Dermis microvascular lymphatic vessel endothelial cell (primary cell): ENCODE measurements at places on chromosomes 2 and 18. TPM values are rescaled to one million over a fixed set of nuclear protein-coding genes. Genes with fewer than 3 reads are reported as not detected.

Gene PROKR1
- under 0.01 TPM in 2 replicates for total RNA-seq

Gene FKBP7
- total RNA-seq = 16.0 and 17.3 TPM in 2 replicates

Gene SPDYA
- total RNA-seq = 0.13 and 0.26 TPM in 2 replicates

Gene SLC5A6
- 19.5 and 23.4 TPM in 2 replicates for total RNA-seq

Gene GNAL
- 0.39 and 0.51 TPM in 2 replicates for total RNA-seq

Gene BMP10
- not detected in 2 replicates for total RNA-seq

Gene LOXHD1
- total RNA-seq = under 0.01 TPM in 2 replicates

Gene SERPINB11
- total RNA-seq = not detected in 2 replicates

Gene NIFK
- total RNA-seq = 26.4 and 34.1 TPM in 2 replicates

GRCh38 chr18:32552421-32553030 is 81.8 kb upstream of the GAREM1 start:
- DNase-seq = peak; percentile 69

DNA sequence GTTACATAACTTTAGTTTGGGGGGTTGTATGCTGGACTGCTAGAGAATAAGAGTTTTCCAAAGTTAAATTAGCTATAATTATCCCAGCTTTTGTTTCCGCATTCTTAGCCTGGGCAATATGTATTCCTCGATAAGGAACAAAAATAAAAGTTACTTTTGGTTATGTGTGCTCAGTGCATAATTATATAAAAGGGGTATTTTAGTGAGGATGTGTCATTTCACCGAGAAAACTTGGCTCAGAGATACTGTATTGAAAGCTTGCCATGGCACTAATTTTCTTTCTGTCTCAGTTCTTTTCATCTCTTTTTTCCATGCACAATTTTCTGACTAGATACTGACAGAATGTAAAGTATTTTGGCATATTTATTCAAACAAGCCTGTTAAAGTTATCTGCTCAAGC is 28.2 kb downstream of the ARHGAP15 start:
- no peak for DNase-seq

DNA sequence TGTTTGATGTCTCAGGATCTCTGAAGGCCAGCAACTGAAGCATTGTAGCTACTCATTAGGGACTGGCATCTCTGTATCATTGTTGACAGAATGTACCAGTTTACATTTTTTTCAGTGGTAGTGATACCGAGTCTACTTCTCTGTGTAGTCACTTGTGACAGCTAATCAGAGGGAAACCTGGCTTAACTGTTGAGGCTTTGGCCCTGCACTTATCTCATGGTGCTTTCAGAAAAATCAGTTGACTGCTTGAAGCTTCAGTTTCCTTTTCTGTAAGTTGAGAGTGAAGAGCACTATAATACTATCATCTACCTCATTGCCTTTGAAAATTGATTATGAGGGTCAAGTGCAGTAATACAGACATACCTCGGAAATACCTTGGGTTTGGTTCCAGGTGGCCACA is 90.0 kb downstream of the COMMD1 start:
- DNase-seq = no peak

DNA sequence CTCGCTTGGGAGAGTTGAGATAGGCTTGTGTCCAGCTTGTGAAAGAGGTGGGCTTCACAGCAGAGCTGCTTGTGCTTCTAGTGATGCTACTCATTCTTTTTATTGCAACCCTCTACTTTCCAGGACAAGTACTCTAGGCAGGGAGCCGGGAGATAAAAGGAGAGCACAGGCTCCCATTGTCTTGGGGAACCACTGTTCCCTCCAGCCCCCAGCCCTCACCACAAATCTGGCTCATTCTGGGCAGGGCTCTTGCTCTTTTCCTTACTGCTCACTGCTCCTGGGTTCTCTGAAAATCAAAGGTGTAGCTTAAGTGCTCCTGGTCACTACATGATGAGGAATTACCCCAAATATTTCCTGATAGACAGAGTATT is 81.4 kb downstream of the CABYR start:
- DNase-seq = no peak

DNA sequence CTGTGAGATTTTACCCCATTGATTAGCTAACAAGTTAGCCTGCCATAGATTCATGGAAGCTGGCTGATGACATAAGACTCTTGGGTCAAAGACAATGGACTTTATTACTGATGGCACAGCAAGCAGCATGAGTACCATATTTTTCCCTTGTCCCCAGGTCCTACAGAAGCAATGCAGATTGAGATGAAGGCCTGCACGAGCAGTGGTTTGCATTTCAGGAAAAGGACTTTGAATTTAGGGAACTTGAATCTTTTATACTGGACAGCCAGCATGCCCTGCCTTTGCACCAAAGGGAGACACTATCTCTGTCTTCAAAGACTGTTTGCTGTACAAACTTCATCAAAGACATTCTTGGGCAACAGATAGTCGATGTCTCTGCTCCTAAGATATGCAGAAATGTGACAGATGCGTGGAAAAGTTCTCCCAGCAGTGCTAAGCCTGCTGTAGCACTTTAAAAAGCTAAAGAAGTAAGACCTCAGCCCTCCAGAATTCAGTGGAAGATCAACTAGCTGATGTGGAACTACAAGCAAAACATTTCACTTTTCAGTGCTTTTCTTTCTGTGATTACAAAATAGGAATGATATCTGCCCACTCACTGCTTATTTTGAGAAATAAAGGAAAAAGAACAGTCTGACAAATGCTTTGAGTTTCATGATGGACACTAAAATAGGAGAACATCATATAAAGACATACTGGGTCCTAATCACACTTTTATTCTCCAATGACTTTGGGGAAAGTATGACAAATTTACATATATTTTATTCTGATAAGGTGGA is 44.4 kb upstream of the TANK start:
- no peak for DNase-seq

DNA sequence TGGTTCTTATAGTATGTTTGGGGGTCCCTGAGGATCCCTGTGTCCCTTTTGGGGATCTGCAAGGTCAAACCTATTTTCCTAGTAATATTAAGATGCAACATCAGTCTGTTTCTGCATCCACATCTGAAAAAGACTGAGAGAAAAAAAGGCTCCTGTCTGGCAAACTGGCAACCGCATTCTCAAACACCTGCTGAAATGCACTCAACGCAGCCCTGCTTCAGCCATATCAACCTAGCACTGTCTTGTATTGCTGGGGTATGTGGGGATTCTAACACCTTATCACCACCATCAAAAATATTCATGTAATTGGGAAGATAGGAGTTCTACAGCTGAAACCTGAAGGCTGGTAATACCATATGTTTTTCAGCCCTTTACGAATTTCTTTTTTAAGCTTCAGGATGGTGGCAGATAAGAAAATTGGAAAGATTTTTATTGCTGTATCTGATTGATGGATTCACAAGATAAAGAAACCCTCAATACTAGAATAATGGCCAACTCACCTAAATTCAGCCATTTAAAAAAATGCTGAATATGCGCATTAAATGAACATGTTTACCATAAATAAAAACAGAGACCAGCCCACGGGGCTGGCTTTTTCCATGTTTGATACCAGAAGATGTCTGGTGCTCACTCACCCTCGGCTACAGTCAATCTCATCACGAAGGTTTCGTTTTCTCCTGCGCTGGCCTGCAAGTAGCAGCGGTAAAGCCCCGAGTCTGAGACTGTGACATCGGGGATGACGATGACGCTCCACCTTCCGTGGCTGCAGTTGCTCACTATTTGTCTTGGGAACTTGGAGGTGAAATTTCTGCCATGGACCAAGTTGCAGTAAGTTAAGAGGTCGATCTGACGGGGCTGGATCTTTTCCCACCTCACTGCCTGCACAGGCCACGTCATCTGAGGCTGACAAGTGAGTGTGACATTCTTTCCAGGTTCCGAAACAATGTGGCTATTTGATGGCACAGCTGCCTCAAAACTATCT is 52.3 kb downstream of the CD226 start:
- DNase-seq = no peak

GRCh38 chr2:172596776-172597175 is 40.9 kb downstream of the PDK1 start:
- DNase-seq = no peak

- DNase-seq = no peak
These were observed 225.3 kb downstream of the CNTNAP5 start for GRCh38 chr2:124250433-124250832.

GRCh38 chr2:130389358-130389757 is 33.5 kb downstream of the PTPN18 start:
- DNase-seq = no peak

- DNase-seq = no peak
These were observed 25.7 kb downstream of the SULT1C4 start for GRCh38 chr2:108403494-108403893.

DNA sequence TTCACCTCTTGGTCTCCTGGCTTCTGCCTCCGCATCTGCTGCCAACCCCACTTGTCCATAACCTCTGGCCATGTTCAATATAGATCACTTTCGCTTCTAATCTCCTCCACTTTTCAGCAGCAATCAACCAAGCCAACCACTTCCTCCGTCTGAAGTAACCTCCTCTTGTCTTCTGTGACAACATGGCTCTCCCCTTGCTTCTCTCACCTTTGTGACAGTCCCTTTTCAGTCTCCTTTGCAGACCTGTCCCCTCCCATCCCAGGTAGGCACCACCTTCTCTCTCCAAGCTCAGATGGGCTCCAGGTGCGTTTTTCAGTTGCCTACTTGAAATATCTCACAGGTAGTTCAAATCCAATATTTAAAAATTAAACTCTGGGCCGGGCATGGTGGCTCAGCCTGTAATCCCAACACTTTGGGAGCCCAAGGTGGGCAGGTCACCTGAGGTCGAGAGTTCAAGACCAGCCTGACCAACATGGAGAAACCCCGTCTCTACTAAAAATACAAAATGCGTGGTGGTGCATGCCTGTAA is 4.7 kb upstream of the PSD4 start:
- DNase-seq = no peak

DNA sequence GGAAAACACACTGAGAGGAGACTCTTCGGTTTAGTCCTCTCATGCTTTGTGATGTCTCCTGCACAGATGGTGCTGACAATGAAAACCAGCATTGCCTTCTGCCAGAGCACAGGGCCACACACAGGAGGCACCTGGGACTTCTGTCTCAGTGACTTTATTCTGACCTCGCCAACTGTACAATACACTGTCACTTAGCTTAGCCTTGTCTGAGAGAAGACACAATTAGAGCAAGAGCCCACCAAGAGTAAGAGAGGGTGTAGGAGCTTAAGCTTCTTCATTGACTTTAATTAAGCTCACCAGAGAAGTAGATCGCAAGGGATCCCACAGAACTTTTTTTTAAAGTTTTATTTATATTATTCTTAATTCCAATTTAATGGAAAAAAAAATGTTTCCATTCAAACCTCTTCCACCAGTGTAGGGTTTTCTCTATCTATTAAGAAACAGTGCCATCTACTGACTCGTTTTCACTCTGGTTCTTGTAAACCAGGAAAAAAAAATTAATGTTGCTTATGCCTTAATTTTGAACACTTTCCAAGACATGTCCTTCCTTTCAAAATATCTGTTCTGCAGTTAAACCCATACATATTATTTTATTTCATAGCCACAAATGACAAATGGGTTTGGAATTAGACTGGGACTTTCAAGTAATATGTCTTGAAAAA is 42.4 kb upstream of the DDX18 start:
- peak; percentile 47 for DNase-seq

- no peak for DNase-seq
These were observed 114.1 kb upstream of the MSH2 start for GRCh38 chr2:47288864-47289263.

DNA sequence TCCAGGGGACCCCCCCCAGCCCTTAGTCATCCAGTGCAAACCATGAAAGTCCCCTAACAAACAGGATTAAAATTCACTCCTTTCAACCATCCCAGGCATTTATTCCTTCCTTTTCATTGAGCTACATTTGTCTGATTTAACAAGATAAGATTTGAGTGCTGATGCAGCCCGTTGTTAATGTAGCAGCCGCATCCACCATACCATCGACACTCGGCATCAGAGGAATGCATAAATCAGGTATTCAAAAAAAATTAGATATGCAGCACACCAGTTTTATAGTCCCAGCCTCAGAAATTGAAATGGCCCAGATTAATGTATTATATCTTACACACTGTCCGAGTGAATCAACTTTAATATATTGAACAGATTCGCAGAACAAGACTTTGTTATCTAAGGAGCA is 676.5 kb upstream of the FANCL start:
- no peak for DNase-seq

DNA sequence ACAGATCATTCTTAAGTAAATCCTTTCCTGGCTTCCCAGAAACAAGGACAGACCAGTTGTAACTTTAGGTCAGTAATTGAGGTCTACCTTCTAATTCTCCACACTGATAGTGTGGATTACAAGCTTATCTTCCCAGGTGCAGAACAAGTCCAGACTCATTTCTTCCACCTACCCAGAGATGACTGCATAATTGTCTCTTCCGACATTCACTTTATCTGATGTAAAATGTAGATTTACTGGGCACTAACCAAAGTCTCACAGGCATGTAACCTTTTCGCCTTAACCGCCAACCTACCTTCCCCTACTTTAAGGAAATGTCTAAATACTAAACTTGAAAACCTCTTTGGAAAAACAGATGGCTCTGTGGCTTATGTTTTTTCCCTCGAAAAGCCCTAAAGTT is 96.2 kb downstream of the NCK2 start:
- no peak for DNase-seq

- DNase-seq = no peak
These were observed 32.8 kb downstream of the AOX1 start for GRCh38 chr2:200618590-200619021.

- DNase-seq = no peak
These were observed 13.3 kb upstream of the CYRIA start for GRCh38 chr2:16678964-16679363.

- DNase-seq = peak; percentile 26
These were observed 74.7 kb downstream of the HNRNPLL start for GRCh38 chr2:38528008-38528442.

- no peak for DNase-seq
These were observed 287.4 kb downstream of the NOL4 start for GRCh38 chr18:33937270-33937816.
